ENCODE measurements at places on chromosomes 5 and 9. TPM values are rescaled to one million over a fixed set of nuclear protein-coding genes. Genes with fewer than 3 reads are reported as not detected.

GRCh38 chr5:891117-891836 lies 1.3 kb downstream of the BRD9 start:
- peak; percentile 79 for DNase-seq

SLC25A48 gene
- 4.2 TPM for total RNA-seq

KLF9 gene
- 0.44 TPM for total RNA-seq

DNA sequence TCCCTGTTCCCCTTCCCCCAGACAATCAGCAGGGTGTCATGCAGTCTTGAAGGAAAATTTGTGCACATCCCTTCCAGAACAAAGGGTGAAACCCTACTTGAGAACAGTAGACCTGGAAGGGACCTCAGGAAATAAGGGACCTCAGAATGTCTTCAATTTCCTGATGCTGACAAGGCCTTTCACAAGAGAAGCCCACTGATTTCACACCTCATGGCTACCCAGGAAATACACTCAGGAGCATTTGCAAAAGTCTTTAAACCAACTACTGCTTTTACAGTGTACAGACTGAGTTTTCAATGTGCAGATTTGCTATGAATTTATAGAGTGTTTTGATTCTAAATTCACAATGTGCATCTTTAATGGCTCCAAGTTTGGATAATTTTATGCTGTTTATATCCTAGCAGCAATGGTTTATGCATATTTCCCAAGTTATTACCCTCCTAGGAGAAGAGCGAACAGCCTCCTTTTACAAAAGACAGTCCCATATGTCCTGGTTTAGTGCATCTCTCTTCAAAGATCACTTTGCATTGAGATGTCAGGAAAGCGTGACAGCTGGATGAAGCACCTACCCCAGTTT lies 74.8 kb downstream of the GALNT10 start:
- DNase-seq = no peak

DNA sequence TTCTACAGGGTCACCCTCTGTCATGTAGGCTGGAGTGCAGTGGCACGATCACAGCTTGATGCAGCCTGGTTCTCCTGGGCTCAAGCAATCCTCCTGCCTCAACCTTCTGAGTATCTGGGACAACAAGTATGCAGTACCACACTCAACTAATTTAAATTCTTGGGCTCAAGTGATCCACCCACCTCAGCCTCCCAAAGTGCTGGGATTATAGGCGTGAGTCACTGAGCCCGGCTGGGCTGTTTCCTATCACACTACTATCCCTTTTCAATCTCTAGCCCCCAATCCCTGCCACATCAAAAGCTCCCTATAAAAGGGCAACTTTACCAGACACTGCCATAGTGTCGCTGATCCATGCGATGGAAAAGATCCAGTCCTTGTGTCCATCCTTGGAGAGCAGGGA lies 20.4 kb downstream of the DCAF12 start:
- DNase-seq = no peak

- DNase-seq = peak; percentile 43
These were observed 140.8 kb downstream of the COL23A1 start for GRCh38 chr5:178449163-178450070.

GRCh38 chr9:4984171-4984620 lies 876 bp upstream of the JAK2 start:
- no peak for DNase-seq

POLK gene
- 11.3 TPM for total RNA-seq

- no peak for DNase-seq
These were observed 391.5 kb upstream of the DAB2 start for GRCh38 chr5:39816156-39816845.

SLC36A2 gene
- not detected for total RNA-seq

DNA sequence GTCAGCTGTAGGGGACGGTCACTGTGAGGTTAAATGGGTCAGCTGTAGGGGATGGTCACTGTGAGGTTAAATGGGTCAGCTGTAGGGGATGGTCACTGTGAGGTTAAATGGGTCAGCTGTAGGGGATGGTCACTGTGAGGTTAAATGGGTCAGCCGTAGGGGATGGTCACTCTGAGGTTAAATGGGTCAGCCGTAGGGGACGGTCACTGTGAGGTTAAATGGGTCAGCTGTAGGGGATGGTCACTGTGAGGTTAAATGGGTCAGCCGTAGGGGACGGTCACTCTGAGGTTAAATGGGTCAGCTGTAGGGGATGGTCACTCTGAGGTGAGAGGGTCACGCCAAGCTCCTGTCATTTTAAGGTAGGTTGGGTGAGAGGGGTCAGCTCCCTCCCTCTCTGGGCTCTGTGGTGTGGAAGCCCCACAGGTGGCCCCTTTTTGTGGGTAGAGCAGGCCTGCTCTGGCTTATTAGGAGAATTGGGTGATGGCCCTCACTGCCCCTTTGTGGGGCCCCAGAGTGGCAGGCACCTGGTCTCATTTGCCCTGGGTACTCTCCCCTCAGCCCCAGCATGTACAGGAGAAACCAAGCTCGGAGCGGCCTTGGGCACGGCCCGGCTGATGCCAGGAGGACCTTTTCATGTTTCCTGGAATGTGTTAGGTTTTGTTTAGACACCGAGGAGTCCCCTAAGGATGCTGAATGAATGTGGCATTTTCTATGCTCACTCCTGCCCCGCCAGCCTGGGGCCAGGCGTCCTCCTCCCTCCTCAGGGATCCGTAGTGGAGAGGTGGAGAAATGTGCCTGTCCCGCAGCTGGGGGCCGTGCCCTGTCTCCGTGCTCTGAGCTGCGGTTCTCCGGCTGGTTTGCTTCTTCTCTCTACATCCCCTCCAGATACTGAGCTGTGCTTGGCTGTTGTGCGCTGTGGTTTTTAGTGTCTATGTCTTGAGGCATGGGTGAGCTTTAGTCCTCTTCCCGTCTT lies 31.4 kb downstream of the AHRR start:
- DNase-seq = peak; percentile 54

- no peak for DNase-seq
These were observed 117.3 kb upstream of the PLPPR1 start for GRCh38 chr9:100911273-100911672.

- DNase-seq = peak; percentile 25
These were observed 33.4 kb upstream of the ADAMTS2 start for GRCh38 chr5:179378441-179379271.

- no peak for DNase-seq
These were observed 366.9 kb downstream of the DEPDC1B start for GRCh38 chr5:60333005-60333571.

DNA sequence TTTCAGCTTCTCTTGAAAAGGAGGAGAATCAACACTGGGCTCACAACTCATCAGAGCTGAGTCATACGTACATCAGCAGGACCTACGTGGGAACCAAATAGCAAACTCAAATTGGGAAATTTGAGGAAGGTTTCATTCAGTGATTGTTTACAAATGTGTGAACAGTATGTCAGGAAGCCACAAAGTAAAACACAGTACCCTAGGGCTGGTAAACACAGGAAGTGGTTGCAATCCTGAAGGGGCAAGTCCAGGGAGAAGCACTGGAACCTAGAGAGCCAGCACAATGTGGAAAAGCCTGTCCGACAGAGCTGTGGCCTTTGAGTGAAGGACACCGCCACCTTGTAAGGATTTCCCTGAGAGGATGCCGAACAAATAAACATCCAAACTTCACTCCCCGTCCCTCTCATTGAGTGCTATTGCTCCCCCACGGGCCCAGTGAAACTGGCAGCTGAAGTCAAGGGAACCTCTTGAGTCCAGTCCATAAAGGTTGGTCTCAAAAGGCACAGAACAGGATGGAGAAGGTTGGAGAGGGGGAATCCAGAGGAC lies 26.7 kb upstream of the RICTOR start:
- DNase-seq = no peak

- DNase-seq = no peak
These were observed 257.8 kb downstream of the GOLPH3 start for GRCh38 chr5:31916327-31916726.

DNA sequence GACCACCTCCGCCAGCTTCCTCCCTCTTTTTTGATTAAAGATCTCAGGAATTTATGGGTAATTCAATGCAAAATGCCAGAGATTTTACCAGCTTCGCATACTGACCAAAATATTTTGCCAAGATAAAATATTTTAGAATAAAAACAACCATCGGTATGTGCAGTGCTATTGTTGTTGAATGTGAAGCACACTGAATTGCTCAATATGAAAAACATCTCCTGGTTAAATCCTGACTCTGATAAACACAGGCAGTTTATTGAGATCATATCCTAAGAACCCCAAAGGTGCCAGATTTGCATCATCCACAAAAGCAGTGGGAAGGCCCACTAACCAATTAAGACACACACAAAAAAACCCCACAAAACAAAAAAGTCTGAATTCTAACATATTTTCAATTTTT lies 202.4 kb downstream of the GLIS3 start:
- DNase-seq = no peak

AK8 gene
- 2.6 TPM for total RNA-seq

- peak; percentile 36 for DNase-seq
These were observed 253.2 kb upstream of the KLF4 start for GRCh38 chr9:107742531-107743309.

SH2D3C gene
- total RNA-seq = 0.74 TPM

- DNase-seq = no peak
These were observed 92.8 kb downstream of the SMARCA2 start for GRCh38 chr9:2107906-2108451.

- no peak for DNase-seq
These were observed 42.8 kb downstream of the TIMD4 start for GRCh38 chr5:156920042-156920860.

GRCh38 chr9:88076286-88077070 lies 61.8 kb downstream of the SPATA31C2 start:
- peak; percentile 91 for DNase-seq

DNA sequence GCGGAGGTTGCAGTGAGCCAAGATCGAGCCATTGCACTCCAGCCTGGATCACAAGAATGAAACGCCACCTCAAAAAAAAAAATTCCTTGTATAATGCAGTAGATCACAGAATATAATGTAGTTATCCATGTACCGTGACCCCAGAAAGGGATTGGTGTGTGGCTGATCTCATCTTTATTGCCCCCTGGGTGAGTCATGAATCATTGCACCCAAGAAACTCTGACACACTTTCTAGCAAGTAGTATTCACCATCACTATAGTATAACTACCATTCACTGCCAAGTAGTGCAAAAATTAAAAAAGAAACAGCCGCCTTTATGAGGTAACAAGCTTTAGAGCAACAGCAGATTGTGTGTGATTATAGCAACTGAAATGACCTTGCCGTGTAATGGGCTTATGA lies 23.7 kb upstream of the ANKH start:
- DNase-seq = no peak

DNA sequence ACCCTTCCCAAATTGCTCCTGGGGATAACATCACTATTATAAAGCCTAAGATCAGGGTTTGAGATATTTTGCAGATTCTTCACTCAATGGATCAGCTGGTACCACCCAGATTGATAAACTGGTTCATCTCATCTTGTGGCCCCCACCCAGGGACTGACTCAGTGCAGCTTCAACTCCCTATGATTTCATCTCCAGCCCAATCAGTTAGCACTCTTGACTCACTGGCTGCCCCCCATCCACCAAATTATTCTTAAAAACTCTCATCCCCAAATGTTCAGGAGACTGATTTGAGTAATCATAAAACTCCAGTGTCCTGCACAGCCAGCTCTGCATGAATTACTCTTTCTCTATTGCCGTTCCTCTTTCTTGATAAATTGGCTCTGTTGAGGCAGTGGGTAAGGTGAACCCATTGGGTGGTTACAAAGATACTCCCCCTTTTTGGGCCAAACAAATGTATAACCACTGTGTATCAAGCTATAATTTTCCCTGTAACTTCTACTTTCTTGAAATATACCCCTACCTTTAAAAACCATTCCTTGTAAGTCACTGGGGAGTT lies 263.3 kb upstream of the IL12B start:
- no peak for DNase-seq

DNA sequence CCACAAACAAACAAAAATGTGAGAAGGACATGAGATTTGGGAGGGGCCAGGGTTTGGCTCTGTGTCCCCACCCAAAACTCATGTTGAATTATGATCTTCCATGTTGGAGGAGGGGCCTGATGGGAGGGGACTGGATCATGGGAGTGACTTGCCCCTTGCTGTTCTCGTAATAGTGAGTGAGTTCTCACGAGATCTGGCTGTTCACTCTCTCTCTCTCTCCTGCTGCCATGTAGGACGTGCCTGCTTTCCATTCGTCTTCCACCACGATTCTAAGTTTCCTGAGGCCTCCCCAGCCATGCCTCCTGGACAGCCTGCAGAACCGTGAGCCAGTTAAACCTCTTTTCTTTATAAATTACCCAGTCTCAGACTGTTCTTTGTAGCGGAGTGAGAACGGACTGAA lies 118.7 kb downstream of the RXRA start:
- DNase-seq = no peak

- DNase-seq = no peak
These were observed 68.7 kb upstream of the GRHPR start for GRCh38 chr9:37353791-37354190.

GRCh38 chr9:13716601-13717321 lies 437.3 kb upstream of the MPDZ start:
- DNase-seq = no peak

GRCh38 chr9:2320114-2320513 lies 301.5 kb upstream of the VLDLR start:
- DNase-seq = no peak

ALDH1A1 gene
- total RNA-seq = 2.9 TPM

All from endodermal cell (in vitro differentiated cells).